ENCODE measurements at places on chromosomes 11 and 22.
A peak's percentile ranks its signal among the peaks of the same experiment; 100 is the strongest.

GRCh38 chr11:91947215-91947820 is 277.3 kb upstream of the FAT3 start:
- no peak for DNase-seq

DNA sequence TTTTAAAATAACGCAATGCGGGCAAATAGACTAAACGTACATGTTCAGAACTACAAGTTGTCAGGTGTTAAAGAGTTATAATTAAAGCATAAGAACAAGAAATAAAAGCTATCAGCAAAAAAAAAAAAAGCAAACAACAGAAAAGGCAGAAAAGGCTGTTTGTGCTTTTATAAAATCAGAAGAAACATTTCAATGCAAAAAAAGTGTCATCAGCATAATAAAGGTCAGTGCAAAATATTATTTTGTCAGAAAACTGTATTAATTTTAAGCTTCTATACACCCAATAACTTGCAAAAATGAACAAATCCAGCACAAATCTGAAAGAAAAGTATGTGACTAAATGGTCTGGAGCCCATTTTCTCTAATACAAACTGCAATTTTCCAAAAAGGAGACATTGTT is 23.6 kb downstream of the XKR3 start:
- DNase-seq = no peak

DNA sequence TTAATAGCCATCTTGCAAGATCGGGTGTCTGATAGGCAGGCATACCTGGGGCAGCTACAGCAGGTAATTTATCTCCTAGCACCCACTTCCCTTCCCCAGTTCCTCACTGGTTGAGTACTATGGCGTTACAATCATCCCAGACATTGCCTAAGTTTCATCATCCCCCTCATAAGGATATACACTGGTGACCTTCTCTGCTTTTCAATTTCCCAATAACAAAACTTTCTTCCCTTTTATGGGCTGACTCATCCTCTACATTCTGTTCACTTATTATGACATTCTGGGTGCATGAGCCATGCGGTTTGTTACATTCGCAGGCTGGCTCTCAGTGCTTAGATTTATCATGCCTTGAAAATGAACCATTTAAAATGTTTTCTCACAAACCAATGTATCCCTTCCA is 5.0 kb upstream of the MRPL11 start:
- no peak for DNase-seq

DNA sequence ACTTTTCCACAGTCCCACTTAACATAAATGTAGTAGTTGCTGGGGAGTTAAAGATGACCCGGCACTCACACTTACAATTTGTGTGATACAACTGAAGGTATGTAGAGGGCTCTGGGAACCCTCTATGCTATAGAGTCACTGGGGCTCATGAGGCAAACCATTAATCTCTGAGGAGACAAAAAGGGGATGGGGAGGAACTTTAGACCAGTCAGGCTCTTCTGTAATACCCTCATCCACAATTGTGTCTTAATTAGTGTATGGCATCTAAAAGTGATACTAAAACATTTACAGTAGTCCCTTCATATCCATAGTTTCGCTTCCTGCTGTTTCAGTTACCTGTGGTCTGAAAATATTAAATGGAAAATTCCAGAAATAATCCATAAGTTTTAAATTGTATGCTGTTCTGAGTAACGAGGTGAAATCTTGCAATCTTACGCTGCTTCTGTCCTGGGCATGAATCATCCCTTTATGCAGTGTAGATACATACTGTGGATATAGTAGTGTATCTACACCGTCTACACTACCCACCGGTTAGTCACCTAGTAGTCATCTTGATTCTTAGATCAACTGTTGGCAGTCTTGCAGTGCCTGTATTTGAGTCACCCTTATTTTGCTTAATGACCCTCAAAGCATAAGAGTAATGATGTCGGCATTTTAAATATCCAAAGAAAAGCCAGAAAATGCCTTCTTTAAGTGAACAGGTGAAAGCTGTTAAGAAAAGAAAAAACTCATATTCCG is 12.2 kb downstream of the CBL start:
- no peak for DNase-seq

DNA sequence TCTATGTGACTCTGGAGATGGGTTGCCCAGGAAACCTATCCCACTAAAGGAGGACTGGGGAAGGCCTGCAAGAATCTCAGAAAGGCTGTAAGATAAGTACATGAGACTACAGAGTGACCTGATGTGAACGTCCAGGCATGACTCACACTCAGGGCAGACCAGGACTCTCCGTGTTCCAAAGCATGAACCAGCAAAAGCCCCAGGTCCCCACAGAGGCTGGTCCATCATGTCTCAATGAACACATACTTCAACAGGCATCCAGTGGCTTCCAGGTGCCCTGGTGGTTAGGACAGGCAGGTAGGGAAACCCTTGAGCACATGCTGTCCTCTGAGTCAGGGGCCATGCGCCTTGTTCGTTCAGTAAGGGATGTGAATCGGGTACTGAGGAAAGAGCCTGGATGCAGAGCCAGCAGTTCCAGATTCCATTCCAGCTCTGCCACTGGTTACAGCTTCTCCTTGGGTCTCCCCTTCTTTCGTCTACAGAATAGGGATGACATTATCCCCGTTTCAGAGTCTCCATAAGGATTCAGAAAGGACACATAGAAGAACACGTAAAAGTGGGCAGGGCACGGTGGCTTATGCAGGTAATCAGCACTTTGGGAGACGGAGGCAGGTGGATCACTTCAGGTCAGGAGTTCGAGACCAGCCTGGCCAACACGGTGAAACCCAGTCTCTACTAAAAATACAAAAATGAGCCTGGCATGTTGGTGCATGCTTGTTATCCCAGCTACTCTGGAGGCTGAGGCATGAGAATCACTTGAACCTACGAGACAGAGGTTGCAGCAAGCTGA is 129.0 kb upstream of the TEAD1 start:
- DNase-seq = no peak

DNA sequence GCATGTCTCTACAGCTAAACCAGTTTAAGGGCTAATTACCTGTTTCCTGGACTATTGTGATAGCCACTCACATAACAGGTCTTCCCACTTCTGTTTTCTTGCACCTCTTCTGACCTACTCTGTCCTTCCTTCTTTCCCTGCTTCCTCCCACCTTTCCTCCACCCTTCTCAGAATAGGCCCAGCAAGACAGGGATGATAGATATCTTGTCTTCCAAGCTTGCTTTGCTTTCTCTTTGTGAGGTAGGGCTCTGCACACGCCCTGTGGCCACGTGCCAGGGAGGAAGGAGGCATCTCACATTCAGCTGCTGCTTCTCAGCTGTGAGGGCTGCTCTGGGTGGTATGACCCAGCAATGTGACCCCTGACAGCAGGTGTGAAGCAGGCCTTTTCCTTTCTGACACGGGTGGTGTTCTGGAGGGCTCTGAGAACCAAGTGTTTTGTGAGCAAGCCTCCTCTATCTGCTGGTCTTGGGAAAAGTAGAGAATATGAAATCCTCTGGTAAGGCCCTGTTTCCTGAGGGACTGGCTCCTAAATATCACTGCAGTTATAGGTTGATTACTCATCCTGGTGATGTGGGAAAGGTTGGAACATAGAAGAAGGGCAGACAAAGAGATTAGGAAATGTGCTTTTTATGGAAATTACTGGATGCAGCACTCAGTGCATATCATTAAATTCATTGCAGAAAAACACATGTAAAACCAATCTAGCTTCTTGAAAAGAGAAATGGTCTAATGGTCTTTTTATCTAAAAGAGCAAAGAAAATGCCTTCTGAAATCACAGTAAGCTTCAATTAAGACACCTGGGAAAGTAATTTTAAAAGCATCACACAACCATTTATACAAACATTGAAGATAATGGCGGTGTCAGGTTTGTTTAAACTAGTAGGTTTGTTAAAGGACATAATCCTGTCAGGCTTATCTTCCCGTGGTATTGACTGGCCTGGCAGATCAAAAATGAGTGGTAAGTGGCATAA is 8.5 kb downstream of the AMOTL1 start:
- no peak for DNase-seq

GRCh38 chr11:64060861-64061444 is 25.2 kb downstream of the FLRT1 start:
- peak; percentile 72 for DNase-seq

- DNase-seq = no peak
These were observed 1030.4 kb upstream of the CNTN5 start for GRCh38 chr11:97990162-97990920.

Data from NCI-H2171 (cell line).